ENCODE measurements at places on chromosomes 1 and 21.

GRCh38 chr1:25567710-25568089, 24.3 kb downstream of the LDLRAP1 start:
- no peak for DNase-seq

DNA sequence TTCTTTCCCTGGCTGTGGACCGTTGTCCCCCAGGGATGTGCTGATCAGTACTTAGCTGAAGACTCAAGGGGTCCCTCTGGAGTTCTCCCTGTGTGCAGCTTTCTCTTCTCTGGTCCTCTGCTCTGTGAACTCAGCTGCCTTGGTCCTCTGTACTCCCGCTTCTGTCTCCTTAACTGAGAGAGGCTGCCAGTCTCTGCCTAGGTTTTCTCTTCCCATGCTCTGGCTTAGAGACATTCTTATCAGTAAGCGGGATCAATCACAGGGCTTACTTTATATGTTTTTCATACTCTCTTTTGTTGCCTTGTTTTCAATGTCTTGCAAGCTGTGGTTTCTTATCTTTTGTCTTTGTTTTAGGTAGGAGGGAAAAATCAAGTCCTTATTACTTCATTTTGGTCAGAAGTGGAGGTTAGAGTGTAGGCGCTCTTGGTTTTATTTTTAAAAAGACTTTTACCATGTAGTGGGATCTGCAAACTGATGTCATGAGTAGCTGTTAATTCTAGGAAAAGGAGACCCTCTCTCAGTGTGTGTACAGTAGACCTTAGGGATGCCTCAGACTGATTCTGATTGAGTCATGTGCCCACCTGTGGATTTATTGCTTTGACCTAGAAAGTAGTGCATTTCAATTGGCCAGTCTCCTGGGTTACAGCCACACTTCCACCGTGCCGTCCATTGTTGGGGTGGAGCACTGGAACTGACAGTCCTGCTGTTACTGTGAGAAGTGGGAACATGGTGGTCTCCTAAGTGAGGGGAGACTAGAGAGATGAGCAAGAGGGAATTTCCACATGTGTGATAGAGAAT, 46.6 kb downstream of the TTC3 start:
- DNase-seq: peak; percentile 48

DNA sequence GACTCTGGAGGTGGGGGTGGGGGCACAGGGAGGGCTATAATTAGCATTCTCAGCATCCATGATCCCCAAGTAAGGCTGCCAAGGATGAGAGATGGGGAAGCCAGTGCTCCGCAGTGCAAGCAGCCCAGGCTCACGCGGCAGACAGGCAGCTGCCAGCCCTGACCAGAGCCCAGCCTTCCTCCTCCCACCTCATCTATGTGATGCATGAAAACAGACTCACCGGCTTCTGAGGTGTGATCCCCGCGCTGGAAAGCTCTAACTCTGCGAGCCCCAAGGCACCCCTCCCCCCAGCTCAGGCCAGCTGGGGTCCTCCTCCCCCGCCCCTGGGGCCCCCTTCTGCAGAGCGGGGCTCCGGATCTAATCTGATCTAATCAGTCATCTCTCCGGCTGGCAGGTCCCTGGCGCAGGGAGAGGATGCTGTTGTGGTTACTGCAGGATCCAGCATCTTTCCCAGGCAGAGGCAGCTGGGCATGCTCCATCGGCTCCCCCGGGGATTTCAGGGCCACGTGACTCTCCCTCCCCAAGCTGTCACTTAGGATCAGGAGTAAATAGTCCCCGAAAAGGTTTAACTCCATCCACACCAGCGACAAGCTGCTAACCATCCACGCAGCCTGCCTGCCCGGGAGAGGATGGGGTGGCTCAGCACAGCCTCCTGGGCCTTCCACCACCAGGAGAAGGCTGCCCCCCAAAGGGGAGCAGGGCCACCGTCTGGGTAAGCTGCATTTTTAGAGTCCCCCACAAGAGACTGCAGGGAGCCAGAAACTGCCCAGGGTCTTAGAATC, at the start of gene PLEKHA6:
Gene PLEKHA6, minus strand, starts transcription at position 456 of the 782 bp plus-strand sequence. CDS start 86,202 bp downstream, outside the sequence.
- DNase-seq: no peak

- DNase-seq: no peak
These were observed 117.2 kb downstream of the SIPA1L2 start for GRCh38 chr1:232512712-232513111.

DNA sequence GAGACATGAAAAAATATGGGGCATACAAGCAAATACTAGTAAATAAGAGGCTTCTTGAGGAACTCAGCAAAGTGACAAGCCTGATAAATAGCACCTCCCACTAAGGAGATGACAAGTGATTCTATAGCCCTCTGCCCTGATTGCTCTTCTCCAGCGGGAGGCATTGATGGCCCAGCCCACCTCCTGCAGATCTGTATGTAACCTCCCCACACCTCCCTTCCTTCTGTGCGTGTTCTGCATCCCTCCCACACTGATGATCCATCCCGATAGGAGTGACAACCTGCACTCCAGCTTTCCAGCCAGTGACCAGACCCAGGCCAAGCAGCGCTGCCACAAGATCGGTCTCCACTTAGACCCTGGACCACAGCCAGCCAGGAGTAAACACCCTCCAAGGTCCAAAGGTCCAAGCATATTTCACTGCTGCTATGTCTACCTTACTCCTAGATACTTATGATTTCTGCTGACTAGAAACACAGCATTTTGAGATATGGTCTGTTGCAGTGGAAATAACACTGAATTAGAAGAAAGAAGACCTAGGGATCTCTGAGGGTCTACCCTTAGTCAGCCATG, 176.1 kb downstream of the BRINP2 start:
- DNase-seq: no peak

DNA sequence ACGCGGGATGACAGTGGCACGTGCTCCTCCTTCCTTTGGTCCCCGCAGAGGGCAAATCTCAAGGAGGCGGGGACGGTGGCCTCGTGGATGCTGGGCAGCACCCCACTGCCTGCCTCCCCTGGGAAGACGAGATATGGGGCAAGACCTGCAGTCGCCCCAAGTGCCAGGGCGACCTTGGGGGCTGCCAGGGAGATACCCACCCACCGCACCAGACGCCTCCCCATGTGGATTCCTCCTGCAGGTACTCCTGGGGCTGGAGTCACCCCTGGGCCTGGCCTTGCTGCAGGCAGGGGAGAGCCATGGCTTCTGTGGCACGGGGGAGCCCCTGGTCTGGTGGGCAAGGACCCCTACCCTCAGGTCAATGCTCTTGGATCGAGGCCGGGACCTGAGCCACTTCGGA, 5.9 kb upstream of the AURKAIP1 start:
- DNase-seq: no peak

- DNase-seq: no peak
These were observed 12.4 kb upstream of the PRDM16 start for GRCh38 chr1:3056641-3057040.

GRCh38 chr1:180156201-180156600, 1.5 kb downstream of the QSOX1 start:
- no peak for DNase-seq

DNA sequence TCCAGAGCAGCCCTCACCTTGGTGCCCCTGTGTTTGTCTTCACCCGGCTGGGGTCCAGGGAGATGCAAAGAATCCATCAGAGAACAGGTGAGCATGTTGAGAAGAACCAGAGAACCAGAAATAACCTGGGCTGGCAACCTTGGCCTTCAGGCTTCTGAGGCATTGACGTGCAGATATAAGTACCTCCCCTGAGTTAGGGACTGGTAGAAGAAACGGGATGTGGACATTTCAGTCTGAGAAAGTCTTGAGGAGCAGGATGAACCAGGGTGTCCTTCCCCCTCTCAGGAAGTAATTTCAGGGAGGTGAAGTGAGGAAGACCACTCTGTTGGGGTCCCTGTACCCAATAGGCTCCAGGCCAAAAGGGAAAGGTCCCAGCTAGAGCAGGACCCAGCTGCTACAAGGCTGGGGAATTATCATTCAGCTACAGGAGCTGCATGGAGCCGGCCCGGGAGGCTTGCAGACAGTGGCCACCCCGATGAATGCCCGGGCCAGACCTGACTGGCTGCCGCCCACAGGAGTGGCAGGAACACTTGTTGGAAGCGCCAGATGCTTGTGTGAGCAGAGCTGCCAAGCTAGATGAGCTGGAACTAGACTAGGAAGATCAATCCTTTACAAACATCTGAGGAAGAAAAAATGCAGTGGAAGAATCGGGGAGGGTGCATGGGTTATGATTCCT, 1.7 kb upstream of the AURKAIP1 start:
- no peak for DNase-seq

DNA sequence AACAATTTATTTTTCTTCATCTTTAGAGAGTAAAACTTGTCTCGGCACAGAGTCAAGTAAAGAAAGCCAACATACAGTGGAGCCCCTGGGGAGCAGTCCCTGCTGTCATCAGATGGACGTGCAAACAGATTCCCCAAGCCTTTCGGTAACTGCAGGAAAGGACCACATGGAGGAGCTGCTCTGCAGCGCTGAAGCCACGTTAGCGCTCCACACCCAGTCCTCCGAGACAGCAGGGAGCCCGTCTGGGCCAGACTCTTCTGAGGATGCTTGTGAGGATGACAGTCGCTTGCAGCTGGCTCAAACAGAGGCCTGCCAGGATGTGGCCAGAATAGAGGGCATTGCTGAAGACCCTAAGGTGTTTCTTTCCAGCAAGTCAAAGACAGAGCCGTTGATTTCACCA, 77.1 kb upstream of the SCCPDH start:
- peak; percentile 37 for DNase-seq

- DNase-seq: no peak
These were observed 12.1 kb upstream of the LINGO4 start for GRCh38 chr1:151817353-151817730.

DNA sequence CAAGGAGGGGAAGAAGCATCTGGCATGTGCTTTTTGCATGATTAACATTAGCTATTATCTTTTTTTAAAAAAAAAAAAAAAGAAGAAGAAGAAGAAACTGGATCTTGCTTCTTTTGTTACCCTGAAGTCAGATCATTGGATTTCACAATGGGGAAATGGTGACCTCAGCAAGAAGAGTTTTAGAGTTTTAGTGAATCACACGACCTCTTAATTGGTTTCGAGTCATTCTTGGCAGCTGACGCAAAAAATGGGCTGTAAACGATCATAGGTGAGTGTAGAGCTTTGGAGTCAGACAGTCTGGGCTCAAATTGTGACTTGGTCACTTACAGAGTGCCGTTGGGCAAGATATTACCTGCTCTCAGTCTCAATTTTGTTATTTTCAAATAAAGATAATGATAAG, 33.3 kb upstream of the PGBD5 start:
- DNase-seq: no peak

- DNase-seq: no peak
These were observed 10.5 kb upstream of the SPRR4 start for GRCh38 chr1:152959801-152960451.

GRCh38 chr1:156115514-156116374, 1.2 kb downstream of the LMNA start:
- DNase-seq: no peak

GRCh38 chr1:33893147-33893830, 29.4 kb downstream of the HMGB4 start:
- DNase-seq: no peak

DNA sequence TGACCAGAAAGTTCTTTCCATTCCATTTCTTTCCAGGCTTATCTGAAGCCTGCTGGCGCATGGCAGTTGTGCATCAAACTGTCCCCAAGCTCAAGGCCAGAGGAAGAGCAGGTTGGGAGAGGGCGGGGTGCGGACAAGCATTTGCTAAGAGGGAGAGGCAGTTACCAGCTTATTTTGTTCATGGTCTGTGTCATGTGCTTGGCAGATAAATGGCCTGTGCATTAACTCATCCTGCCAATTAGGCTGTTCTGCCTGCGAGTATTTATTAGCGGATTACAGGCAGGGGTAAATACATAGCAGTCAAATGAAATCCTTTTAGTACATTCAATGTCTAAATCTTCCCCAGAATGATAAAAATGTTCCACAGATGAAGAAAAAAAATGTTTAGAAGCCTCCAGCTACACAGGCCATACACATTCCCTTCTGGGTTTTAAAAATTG, 48.9 kb upstream of the B3GALNT2 start:
- no peak for DNase-seq

GRCh38 chr1:110347182-110347893, 8.2 kb downstream of the RBM15 start:
- DNase-seq: no peak

DNA sequence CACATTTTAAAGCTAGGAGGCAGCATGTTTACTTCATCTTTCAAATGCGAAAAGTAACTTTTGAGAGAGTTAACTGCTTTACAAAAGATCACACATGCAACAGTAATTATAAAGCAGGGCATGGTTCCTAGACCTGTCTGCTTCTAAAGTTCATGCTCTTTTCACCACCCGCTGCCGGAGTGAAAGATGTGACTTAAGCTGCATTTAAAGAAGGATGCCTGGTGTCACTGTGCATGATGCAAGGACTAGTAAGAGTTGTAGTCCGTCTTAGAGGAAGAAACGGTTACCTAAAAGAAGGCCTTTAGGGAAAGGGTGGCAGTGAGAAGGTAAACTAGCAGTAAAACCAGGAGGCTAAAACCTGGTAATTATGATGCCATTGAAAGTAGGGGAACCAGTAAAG, 1689.1 kb downstream of the KCNT2 start:
- DNase-seq: no peak

GRCh38 chr1:89913353-89914095, 81.4 kb upstream of the ZNF326 start:
- DNase-seq: no peak

Data from HEK293T (cell line).